Islet precursor cell (in vitro differentiated cells): ENCODE measurements at places on chromosomes 13 and 19.

DNA sequence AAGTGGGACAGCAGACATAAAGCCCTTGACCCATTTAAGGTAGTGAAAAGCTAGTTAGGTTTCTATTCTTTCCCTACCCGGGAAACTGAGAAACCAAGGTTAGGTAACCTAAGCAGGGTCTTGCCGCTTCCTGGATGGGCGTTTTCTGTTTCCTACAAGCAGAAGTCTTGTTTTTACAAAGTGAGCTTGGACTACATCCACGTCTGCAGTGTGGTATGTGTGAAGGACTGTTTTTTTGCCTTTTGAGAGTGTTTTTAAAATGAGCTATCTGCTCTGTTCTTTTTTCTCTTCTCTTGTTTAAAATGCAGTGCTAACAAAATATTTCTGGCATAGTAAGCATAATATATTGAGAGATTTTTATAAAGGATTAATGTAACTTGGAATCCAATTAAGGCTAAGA lies 49.4 kb downstream of the GPR12 start:
- no peak for DNase-seq

GRCh38 chr19:41997851-41998229 lies 3.8 kb upstream of the ATP1A3 start:
- DNase-seq: no peak

DNA sequence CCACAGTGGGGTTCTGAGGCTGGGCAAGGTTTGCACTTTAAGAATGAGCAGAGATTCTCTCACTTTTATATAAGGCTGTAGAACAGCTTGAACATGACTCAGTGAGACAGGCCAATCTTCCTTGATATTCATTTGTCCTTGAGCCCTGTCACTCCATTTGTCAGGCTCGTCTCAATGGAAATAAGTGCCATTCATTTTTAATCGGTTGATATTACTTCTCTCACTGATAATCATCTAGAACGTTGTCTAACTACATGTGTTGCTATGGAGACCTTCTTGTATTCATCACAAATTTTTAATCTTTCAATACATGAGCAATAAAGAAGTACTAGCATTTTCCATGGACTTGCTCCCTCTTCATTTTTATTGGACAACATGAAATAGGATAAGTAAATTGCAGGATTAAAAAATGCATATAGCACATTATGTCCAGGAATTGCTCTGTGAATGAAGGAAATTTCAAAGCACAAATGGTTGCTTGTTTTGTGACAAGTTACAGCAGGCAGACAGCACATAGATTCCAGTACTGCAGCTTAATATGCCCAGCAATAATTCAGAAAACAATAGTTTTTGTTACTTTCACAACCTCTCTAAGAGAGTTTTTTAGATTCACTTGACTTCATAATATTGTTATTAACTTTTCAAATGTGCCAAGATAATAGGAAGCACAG lies 1178.4 kb upstream of the ATXN8OS start:
- no peak for DNase-seq

- no peak for DNase-seq
Measured at GRCh38 chr13:97239943-97240787, 18.0 kb downstream of the MBNL2 start.

DNA sequence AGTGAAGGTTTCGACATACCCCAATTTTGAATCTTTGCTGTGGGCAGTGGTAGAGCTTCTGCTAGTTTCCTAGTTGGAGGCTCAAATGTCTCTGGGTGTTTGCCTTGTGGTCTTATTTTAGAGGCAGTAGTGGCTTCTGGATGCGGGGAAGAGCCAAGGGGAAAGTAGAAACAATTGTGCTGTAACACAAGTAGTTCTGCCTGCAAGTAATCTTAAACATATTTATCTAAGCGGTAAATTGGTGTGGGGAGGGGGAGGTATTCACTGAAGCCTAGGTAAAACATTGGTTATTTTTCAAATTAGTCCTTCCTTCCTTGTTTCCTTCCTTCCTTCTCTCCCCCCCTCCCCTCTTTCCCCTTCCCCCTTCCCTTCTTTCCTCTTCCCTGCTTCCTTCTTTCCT lies at the start of gene PCDH20:
TSS of gene PCDH20 (minus strand) at position 101 of the 400 bp plus-strand sequence. CDS start 691 bp downstream, outside the sequence.
- DNase-seq: no peak

- peak; percentile 53 for DNase-seq
Measured at GRCh38 chr13:58883405-58883804, 1251.9 kb downstream of the PCDH17 start.

DNA sequence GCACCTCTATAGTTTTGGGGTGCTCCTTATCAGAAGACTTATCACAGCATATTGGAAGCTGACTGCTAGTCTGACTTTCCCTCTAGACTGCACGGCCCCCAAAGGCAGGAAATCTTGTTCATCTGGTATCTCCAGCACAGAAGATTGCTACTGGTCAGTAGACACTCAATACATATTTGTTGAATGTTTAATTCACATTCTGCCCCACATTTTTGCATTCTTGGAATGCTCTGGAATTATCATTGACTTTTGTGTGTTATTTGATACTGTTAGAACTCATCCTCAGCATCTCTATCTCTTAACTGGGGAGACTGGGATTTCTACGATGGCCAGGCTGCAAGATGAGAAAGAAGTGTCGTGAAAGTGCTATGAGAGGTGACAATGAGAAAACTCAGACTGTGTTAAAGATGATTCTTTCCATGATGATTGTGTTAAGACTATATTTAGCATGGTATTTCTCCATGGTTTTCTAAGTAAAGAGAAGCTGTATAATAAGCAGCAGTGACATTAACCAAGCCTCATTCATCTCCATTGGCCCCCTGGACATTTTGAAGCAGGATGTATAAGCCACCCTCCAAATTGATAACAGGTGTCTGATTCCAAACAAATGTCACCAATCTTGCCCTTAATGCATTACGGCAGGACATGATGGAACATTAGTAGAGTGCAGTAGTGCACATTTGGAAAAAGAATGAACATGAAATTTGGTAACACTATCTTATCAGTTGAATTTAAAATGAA lies 440.9 kb downstream of the RFC3 start:
- no peak for DNase-seq

DNA sequence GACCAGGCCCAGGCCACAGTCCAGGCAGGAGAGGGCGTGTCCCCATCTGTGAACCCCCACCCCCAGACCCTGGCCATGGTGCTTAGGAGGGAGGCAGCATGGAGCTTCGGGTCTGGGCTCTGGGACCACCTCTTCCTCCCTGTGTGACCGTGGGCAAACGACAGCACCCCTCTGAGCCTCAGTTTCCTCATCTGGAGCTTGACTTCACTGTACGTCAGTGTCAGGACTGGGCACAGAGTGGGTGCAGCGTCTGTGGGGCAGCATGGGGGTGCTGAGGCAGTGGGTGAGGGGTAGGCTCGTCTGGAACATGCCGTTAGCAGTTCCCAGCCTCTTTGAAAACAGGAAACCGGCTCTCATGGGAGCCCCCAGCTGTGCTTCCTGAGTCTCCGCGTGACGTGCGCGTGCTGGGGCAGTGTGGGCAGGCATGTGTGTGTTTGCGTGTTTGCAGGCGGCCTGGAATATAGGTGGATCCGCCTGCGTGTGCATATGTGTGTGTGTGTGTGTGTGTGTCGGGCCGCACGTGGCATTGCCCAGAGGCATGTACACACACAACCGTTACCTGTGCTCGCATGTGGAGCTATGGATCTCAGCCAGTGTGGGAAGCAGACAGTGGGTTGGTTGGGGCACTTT lies 15.8 kb downstream of the ARRDC2 start:
- no peak for DNase-seq

GRCh38 chr13:93670866-93671265 lies 444.3 kb downstream of the GPC6 start:
- DNase-seq: no peak

- DNase-seq: no peak
Measured at GRCh38 chr13:27500806-27501534, 50.6 kb upstream of the MTIF3 start.

GRCh38 chr13:108266321-108266990 lies 3.1 kb upstream of the TNFSF13B start:
- no peak for DNase-seq

- no peak for DNase-seq
Measured at GRCh38 chr13:107778094-107778493, 437.2 kb downstream of the LIG4 start.

- no peak for DNase-seq
Measured at GRCh38 chr19:28999724-29000433, 213.1 kb downstream of the UQCRFS1 start.

DNA sequence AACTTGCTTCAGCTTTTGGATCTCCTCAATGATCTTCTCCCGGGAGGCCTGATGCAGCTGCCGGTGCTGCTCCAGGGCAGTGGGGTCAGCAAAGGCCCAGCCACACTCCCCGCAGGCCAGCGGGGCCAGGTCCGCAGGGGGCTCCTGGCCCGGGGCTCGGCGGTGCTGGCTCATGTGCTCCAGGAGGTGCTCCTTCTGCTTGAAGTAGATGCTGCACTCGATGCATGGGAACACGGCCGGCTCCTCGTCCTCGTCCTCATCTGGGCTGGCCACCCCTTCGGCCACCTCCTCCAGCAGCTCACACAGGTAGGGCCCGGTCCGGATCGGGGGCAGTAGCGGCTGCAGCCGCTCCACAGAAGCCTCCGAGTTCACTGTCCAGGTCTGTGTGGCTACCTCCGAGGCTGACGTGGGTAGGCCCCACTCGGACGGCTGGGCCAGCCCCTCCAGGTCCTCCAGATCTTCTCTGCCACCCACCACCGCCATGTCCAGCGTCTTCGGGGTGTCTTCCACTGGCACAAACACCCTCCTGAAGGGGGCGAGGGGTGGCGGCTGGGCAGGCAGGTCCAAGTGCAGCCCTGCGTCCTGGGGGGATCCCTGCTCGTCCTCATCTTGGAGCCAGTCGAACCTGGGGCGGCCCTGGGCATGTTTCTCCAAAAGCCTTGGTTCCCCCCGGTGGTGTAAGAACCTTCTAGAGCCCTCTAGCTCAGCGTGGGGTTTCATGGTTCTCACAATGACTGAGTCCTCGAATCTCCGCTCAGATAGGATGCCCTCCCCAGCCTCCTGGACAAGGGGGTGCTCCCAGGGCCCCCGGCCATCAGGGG lies 9.7 kb downstream of the WIZ start:
- no peak for DNase-seq

GRCh38 chr13:109254274-109254673 lies 532.1 kb downstream of the IRS2 start:
- DNase-seq: no peak

DNA sequence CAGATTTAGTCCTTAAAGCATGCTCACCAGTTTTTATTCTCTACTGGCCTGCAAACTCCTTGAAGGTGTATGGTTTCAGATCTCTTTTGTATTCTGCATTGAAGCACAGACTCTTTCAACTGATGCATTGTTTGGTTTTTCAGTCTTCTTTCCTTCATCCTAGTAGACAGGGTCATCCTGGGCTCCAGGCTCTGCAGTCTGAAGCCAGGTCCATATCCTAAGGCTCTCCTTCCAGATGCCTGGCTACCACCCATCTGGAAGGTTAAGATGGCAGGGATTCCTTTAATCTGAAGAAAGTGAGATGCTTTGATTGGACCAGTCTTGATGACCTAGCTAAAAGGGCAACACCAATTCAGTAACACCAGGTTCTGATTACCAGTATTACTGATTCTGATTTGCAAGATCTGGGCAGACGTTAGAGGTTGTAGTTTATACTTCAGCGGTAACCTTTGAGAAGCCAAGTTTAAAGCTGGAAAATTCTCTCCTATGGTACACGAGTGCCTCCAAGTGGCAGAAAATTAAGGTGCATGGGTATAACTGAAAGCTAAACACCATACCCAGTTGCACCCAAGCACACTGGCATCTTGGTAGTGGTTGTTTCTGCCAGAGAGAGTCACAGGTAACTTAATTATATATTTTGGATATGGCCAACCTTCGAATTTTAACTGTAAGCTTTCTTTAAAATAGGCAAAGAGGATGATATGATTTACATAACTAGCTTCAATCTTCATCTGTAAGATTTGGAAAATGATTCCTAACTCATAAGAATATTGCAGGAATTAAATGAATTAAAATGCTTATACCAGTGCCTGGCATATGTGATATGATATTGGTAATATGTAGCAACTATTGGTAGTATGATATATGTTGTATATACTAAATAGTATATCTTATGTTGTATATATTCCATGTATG lies 1651.9 kb upstream of the MIR17HG start:
- DNase-seq: peak; percentile 63

DNA sequence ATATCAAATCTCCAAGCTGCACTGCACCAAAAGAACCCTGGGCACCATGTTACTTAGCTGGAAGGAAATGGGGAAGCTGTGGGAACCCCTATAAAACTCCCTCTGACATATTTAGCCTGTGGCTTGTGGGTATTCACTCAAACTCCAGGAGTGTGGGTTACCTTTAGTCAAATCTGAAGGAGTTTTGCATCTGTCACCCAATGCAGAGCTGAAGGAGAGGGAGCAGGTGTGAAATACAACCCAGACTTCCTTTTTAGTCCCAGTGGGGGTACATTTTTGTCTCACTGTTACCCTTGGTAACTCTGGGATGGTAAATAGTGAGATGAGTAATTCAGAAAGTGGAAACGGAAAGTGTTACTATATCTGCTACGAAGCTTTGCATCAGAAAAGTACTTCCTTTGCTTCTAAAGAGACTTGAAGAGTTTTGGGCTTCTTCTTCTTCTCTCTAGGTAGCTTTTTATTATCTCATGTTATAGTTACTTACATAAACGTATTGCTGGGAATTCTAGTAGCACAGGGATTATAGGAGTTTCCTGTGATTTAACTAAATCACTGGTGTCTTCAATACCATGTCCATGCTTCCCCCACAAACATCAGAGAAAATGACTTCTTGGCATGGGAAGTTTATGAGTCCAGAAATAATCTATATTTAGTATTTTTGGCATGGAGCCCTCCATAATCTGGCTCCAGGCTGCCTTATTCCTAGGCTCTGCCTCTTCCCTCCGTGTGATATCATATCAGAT lies 105.9 kb downstream of the AKAP11 start:
- no peak for DNase-seq

DNA sequence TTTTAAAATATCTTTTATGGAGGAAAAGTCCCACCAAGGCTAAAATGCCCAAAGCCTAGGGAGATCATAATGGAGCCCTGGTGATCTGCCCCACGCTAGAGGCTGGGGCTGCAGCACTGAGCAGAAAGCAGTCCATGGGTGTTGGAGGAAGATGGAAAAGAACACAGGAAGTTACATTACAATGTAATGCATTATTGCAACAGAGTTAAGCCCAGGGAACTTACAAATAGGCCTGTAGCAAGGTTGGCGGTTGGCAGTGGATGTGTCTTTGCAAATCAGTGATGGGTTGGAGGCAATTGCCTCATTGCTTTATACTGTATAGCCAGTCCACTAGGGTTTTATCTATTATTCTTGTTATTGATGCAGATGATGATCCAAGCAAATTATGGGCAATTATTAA lies 399.9 kb downstream of the NDFIP2 start:
- no peak for DNase-seq

- no peak for DNase-seq
Measured at GRCh38 chr13:59666504-59666903, 497.2 kb downstream of the DIAPH3 start.
